NCI-H1694 (cell line): ENCODE measurements at places on chromosomes 1 and 21.

- DNase-seq, result no peak
Measured at GRCh38 chr1:81439046-81439823, 361.5 kb upstream of the ADGRL2 start.

DNA sequence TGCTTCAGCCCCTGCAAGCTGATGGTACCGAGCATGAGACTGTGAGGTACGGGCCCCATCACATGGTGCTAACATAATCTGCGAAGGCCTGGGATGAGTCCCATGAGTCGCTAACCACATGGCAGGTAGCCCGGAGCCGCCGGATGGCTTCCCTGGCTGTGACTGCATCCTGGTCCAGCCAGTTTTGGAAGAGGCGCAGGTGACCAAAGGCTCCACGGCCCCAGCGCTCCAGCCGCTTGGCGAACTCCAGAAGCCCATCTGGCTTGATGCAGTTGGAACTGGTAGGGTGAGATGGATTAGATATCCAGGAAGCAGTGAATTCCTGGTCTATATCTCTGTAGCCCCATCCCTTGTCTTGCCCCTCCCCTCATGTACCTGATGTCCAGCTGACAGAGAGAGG lies 24.6 kb downstream of the LRRC41 start:
- DNase-seq, result no peak

DNA sequence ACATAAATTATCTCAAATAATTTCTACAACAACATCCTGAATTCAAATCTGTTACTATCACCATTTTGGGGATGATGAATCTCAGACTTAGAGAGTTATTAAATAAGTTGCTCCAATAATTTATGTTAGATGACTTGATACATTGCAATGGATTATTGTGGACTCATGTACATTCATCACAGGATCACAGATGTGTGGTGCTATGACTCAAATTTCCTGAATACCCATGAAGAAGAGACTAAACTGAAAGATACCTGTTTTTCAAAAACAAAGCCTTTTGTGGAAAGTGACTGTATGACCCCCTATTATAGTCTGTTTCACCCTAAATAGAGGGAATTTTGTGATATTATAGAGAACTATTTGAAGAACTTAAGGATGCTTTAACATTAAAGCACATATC lies 315.0 kb downstream of the PLA2G4A start:
- DNase-seq, result no peak

DNA sequence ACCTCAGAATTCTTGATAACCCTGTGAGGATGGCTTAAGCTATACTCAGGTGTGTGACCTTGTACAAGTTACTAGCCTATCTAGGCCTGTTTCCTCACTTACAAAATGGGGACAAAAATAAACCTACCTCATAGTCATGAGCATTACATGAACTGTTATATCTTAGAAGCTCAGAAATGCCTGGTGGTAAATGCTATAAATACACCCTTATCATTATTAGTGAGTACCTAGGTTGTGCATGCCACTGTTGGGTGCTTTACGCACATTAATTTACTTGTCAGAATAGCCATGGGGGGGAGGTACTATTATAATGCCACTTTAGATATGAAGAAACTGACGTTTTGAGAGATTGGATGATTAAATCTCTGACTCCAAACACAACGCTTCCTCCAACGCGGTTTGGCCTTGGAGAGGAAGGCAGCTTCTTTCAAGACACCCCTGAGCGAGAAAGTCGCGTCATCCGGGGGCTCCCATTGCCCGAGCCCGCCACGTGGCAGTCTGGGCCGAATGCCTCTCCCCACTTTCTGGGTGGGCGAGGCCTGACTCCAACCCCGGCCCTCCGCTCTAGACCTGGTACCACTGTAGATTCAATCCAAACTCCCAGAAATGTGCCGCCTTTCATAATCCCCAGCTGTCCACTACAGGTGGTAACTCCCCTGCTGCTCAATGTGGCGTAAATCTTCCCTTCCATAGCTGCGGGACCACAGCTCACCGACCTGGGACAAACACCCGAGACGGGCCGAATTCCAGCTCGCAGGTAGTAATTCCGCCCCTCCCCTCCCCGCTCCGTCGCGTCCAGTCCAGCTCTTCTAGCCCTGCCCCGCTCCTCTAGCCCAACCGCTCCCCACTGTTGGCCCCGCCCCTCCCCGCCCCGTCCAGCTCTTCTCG lies 771 bp upstream of the RAD54L start:
- no peak for DNase-seq
